Activated CD4-positive, alpha-beta T cell treated with anti-CD3 and anti-CD28 coated beads, Interleukin-2, amount 50 U/mL, for 1 hour (primary cell): ENCODE measurements at places on chromosomes 3 and 15.

DNA sequence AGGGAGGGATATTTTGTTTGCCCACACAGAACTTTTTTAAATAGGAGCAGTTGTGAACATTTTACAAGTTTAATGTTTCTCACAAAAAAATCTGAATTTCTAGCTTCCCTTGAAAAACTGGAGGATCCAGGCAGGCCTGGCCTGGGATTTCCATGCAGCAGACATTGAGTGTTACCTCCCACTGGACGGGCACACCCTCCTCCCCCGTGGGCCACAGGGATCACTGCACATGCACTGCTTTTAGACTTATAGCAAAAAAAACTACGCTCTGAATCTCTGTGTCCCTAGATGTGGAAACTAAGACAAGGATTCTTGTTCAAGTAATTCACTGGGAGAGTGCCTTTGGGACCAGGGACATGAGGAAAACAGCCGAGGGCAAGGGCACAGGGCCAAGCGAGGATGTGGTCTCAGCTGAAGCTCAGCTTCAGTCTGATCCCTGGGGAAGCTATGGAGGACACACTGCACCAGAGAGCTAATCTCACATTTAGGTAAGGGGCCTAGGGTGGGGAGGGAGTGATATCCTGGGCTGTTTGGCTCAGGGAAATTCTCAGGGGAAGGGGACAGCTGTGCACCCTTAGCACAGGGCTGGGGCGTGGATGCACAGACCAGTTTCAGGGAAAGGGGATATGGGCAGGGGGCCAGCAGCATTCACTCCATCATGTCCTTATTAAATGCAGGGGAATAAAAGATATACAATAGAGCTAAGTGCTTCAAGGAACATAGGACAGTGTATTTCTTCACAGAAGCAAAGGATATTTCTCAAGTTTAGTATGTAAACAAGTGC lies 46.0 kb downstream of the FSIP1 start:
- DNase-seq: no peak

GRCh38 chr3:12553921-12554391 lies 2.9 kb upstream of the MKRN2 start:
- no peak for DNase-seq

GRCh38 chr3:168116279-168116678 lies 20.6 kb upstream of the GOLIM4 start:
- DNase-seq: no peak

DNA sequence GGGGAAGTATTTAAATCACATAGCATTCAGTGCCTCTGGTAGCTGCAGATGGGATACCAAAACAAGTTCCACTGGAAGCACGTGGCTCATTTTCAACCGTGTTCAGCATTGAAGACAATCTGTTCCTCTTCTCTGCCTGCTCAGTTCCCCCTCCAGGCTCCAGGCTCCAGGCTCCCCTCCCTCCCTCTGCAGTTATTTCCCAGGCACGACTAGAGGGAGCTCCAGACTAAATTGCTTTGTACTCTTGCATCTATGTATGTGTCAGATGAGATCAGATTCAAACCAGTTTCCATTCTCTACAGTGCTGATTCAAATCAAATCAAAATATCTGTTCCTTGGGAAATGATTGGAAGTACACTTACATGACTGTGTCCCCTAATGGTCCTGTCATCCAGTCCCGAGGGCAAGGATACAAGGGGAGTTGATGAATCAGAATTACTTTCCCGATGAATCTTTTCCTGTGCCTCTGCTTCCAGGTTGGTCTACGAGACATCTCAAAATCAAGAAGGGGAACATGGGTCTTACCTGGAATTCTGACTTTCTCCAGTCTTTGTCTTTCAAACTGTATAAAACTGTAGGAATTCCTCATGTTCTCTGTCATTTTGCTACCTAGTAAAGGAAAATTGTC lies 600.5 kb downstream of the EDEM1 start:
- DNase-seq: no peak

DNA sequence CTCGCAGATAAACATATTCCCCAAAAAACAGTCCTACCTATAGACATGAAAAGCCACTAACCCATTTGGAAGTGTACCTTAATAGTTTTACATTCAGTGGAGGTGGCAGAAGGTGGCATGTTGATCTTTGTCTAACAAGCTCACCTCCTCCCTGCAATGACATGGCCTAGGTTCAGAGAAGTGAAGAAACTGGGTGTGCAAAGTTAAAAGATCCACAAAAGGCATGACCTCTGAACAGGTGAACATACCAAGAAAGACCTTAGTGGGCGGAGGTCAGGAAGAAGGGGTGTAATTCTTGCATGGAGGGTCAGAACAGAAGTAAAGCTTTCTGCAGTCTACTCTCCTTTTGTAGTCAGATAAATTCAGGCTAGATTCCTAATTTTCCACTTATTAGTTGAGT lies 822 bp downstream of the MRPL3 start:
- no peak for DNase-seq

DNA sequence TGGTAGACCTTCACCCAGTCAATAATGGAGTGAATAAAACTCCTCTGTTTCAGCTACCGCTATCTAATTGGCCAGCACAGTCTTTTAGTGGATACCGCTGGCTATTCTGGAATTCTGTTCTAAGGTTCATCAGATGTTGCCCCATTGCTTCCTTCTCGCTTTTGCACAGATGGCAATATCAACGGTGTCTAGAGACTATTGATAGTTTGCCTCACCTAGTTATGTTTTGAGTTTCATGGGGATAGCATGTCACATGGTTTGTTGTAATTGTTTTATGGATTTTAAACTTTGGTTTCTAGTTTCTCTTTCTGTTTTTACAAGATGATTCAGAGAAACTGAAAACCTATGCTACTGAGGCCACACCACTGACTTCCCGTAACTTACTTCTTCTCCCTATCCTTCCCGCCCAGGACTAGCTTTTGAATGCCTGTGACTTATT lies 2.0 kb downstream of the XRN1 start:
- no peak for DNase-seq

GRCh38 chr15:74179101-74179841 lies 5.8 kb downstream of the ISLR start:
- no peak for DNase-seq

DNA sequence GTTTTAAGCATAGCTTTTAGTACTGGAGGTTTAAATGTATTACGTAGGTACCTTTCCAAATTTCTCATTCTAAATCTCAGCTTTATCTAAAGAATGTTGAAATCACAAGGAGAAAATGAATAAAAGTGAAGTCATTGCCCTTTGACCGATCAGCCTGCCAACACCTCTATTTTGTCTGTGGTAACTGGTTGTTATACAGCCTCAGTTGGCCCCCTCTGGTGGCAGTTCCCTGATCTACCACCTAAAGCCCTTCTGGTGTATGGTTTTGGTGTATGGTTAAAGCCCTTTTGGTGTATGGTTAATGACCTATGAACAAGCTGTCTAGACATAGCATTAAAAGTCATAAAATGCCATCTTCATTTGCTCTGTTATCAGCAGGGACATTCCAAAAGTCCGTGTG lies 378.2 kb upstream of the AZI2 start:
- no peak for DNase-seq

DNA sequence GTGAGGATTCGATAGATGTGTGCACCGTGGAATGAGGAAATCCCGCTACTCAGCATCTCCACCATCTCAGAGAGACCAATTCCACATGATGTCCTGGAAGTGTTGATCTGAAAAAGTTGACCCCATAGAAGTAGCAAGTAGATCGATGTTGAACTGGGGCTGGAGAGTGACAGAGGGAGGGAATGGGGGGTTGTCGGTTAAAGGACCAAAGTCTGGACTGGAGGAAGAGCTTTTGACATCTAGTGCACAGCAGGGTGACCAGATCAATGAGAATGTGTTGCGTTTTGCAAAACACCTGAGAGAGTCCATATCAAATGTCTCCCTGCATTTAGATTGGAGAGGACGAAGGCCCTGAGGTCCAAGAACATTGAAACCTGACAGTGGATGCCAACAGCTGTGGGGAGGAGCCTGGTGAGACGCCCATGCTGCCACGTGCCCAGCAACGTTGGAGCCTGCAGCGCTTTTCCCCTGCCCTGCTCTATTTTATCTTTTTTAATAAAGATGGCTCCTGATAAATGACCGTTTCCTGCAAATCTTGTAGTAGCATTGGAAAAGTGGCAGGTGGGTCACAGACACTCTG lies 30.1 kb upstream of the RPL32 start:
- DNase-seq: no peak

GRCh38 chr3:67484085-67484484 lies 170.3 kb downstream of the SUCLG2 start:
- DNase-seq: no peak

- DNase-seq: no peak
Measured at GRCh38 chr3:131353986-131354385, 27.6 kb upstream of the NUDT16 start.

DNA sequence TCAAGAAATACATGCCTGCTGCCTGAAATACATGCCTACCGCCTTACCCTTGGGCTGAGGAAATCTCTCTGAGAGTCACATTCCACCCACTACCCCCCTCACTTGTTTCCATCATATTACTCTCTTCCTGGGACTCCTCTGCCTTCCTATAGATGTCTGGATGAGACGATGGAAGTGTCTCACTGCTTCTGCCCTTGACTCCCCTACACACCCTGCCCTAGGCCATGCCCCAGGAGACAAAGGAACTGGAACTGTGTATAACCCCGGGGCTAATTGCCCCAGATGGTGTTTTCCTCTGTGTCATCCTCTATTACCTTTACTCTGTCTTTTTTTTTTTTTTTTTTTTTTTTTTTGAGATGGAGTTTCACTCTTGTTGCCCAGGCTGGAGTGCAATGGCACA lies 102.0 kb downstream of the GTPBP8 start:
- no peak for DNase-seq

- no peak for DNase-seq
Measured at GRCh38 chr3:127394031-127394430, 106.2 kb upstream of the PRR20G start.

DNA sequence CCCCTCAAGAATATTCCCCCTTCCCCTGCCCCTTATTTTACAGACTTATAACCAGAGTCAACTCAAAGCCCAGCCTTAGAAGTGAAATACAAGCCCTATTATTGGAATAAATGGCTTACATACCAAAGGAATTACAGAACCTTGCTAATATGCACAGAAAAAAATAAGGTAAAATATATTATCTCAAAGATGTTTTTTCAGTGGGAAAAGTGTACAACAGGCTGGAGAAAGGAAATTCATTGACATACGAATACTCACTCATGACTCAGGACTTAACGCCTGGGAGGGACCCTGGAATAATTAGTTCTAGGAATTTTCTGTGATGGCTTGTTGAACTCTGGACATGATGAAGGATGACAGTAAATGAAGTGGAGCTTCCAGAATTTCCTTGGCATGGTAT lies 27.0 kb downstream of the ARL14 start:
- no peak for DNase-seq

DNA sequence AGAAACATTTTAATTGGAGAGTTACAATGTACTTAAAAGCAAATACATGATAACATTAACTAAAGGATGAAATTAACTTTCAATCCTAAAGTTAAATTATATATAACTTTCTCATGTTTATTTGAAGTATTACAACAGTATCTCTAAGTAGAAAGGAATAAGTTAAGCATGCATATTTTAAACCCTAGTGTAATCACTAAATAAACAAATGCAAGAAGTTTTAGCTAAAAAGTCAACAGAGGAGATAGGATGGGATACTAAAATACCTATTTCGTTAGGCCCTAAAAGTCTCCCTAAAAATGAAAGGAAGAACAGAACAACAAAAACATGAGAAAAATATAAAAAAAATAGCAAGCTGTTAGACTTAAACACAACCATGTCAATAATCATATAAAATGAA lies 361.3 kb upstream of the THBS1 start:
- DNase-seq: no peak

- no peak for DNase-seq
Measured at GRCh38 chr3:50676031-50676705, 1.4 kb downstream of the DOCK3 start.

DNA sequence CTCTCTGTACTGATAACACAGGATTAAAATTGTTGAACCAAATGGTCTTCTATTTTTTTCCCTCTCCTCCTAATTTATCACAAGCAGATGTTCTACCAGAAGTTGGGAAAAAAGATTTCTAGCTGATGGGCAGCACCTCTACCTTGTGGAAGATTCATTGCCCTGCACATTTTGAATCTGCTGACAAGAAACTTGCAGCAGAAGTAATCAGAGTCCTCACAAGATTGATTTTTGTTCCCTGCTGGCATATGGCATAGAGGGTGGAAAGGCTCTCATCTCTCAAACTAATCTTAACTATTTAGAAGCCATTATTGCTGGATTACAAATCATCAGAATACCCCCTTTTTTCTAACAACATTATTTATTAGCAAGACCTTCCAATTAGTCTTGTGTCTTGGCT lies 148.9 kb upstream of the MEIS2 start:
- no peak for DNase-seq

GRCh38 chr3:162770551-162770950 lies 1273.9 kb downstream of the OTOL1 start:
- DNase-seq: no peak

DNA sequence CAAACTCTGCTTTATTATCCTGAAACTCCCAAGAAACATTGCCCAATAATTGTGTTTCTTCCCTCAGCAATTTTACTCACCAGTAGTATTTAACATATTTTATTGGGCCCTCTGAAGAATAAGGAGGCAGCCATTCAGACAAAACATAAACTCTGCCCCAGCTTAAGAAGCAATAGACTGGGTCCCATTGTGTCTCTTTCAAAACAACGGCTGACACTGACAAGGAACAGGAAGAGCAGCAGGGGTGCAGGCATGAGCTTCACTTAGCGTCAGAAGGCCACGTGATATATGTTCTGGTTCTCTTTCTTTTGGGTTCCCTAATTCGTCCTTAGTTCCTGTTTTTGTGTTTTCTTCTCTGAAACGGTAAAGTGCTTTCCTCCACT lies 242.3 kb downstream of the FHIT start:
- DNase-seq: no peak

- DNase-seq: no peak
Measured at GRCh38 chr3:117079997-117080396, 370.4 kb downstream of the TUSC7 start.

DNA sequence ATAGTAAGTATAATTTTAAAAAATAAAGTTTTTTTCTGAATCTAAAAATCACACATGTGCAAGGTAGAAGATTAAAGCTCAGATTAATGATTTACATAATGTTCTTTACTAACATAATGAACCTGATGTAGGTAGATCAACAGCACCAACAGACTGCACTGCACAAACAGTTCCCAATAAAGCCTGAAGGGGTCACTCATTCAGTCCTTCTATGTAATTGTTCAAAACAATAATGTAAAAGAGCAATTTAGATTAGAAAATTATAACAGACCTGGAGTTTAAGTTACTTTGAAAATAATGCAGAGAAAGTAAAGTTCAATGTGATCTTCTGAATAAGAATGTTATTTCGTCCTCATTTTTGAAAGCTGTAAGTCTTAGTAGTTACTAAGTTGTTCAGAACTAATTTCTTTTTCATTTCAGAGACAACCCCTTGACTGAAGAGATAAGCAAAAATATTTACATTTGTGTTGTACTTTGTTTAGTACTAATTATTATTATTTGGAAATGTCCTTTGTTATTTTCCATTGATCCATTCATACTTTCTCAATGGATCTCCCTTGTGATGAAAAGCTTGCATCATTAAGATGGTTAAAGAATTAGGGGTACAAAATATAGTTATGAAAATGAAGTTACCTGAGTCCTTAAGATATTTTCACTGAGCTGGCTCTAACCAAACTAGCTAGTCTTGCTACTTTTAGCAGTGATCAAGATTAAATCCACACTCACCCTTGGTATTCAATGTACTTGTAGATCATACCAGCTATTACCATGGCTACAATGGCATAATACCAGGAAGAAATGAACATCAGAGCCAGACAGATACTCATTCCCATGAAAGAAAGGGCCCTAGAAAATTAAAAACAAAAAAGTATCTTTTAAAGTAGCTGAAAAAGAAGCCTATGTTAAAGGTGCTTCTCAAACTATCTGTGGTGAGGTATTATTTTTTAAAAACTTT lies 16.8 kb downstream of the EMC4 start:
- DNase-seq: peak; percentile 12
